ENCODE measurements at places on chromosomes 6 and 20. TPM values are rescaled to one million over a fixed set of nuclear protein-coding genes. Genes with fewer than 3 reads are reported as not detected.

Gene FKBP5
- 27.7 TPM for polyA plus RNA-seq

Gene GGTLC1
- not detected for polyA plus RNA-seq

GRCh38 chr20:44896583-44896982 is 11.1 kb downstream of the YWHAB start:
- DNase-seq = no peak

DNA sequence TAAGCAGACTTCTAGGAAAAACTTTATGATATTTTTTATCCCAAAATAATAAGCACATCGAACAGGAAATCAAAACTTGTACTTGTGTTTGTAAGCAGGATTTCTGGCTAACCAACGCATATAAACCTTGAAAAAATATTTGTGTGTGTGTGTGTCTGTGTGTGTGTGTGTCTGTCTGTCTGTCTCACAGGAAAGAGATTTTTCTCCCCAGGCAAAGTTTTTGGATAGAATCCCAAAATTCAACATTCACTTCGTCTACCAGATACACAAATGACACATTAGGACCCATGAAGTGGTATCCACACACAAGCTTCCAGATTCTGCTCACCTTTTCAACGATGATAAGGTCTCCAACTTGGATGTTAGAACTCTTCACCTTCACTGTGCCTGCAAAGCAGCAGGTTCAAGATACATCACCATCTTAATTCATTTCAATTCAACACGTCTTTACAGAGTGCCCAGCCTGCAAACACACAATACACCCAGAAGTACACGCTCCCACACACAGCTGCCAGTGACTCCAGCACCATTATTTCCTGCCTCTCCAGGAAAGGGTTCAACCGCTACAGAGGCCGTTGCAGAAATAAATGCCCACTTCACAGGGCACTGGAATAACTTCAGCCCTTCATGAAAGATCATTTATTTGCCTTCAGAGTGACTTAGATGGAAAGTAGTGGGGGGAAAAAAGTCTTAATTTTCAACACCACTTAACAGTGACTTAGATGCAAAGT is 70.9 kb downstream of the ATP9A start:
- DNase-seq = no peak

Gene ABRACL
- 54.3 TPM for polyA plus RNA-seq

GRCh38 chr6:48833916-48834315 is 629.1 kb downstream of the MMUT start:
- DNase-seq = no peak

DNA sequence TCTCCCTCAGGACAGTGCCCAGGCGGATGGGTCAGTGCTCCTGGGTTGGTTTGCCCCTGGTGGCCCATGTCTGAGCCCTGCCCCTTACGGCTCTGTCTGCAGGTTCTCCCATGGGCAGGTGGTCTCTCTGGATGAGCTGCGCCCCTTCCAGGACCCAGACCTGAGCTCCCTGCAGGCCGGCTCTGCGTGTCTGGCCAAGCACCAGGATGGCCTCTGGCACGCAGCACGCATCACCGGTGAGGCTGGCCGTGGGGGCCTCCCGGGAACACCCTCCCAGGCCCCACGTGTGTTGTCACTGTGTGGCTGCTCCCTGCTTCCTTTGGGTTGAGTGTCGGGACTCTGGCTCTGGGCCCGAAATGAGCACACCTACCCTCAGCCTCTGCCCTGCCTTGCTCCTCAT is 3.3 kb upstream of the LIME1 start:
- DNase-seq = no peak

Measured in right renal cortex interstitium (tissue), 3 donors.